Sigmoid colon (tissue), 7 donors: ENCODE measurements at places on chromosomes 2 and 18.
A peak's percentile ranks its signal among the peaks of the same experiment; 100 is the strongest.

GRCh38 chr2:25361261-25362048 is 19.7 kb upstream of the DNMT3A start:
- DNase-seq: no peak
- peaks cover 10% of the 10 kb centered on the region for H3K4me1 ChIP-seq
- no peaks in the 10 kb centered on the region for H3K27me3 ChIP-seq
- H3K27ac ChIP-seq: peak overlapping the region; percentile 63

- H3K4me3 ChIP-seq: no peak overlapping the region
- H3K4me1 ChIP-seq: no peaks in the 10 kb centered on the region
- no peak overlapping the region for H3K27ac ChIP-seq
Observed at GRCh38 chr2:149087751-149088150, 49.3 kb downstream of the LYPD6B start.

DNA sequence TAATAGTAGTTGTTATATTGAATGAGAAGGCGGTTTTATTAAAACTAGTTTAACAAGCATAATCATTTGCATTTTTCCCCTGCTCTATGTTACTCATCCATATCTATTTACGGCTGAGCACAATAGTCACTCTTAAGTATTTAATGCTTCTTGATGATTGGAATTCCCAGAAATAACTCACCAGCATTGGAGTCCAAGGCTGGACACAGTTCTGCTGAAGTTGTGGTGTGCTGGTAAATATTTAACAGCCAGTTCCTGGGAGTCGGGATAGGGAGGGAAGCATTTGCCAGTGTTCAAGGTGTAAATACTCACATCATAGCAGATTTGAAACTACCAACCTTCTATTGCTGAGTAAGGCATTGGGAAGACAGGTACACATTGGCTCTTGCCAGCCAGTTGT is 315.1 kb downstream of the MTX2 start:
- H3K4me3 ChIP-seq: no peak overlapping the region
- H3K36me3 ChIP-seq: no peaks in the 10 kb centered on the region
- H3K4me1 ChIP-seq: peaks cover 32% of the 10 kb centered on the region

- no peaks in the 10 kb centered on the region for H3K27me3 ChIP-seq
- no peak overlapping the region for H3K27ac ChIP-seq
- no peak overlapping the region for H3K4me3 ChIP-seq
Observed at GRCh38 chr2:206368933-206369569, 74.3 kb upstream of the ADAM23 start.

- H3K27me3 ChIP-seq: no peaks in the 10 kb centered on the region
- H3K4me3 ChIP-seq: no peak overlapping the region
- no peak for DNase-seq
- no peak overlapping the region for H3K27ac ChIP-seq
- no peaks in the 10 kb centered on the region for H3K36me3 ChIP-seq
Observed at GRCh38 chr2:145511946-145512345, 992.0 kb upstream of the ZEB2 start.

- no peak overlapping the region for H3K4me3 ChIP-seq
- peaks cover 50% of the 10 kb centered on the region for H3K4me1 ChIP-seq
- H3K36me3 ChIP-seq: no peaks in the 10 kb centered on the region
- DNase-seq: no peak
- no peak overlapping the region for H3K27ac ChIP-seq
Observed at GRCh38 chr2:44929735-44930273, 11.7 kb upstream of the SIX3 start.
